ENCODE measurements at places on chromosomes 11 and 22. TPM values are rescaled to one million over a fixed set of nuclear protein-coding genes. Genes with fewer than 3 reads are reported as not detected.

AMPD3 gene
- 26.5 TPM for total RNA-seq

TP53I11 gene
- total RNA-seq, result 80.1 TPM

SUSD2 gene
- total RNA-seq, result 4.5 TPM

OR6A2 gene
- total RNA-seq, result 0.85 TPM

KCNJ1 gene
- not detected for total RNA-seq

OR5L1 gene
- not detected for total RNA-seq

ANKK1 gene
- 0.69 TPM for total RNA-seq

MMP8 gene
- total RNA-seq, result 120 TPM

OR5P2 gene
- not detected for total RNA-seq

SHANK3 gene
- total RNA-seq, result 83.5 TPM

OTOG gene
- not detected for total RNA-seq

PLEKHA7 gene
- total RNA-seq, result 10.8 TPM

MS4A12 gene
- not detected for total RNA-seq

CHRM4 gene
- 13.3 TPM for total RNA-seq

UQCR10 gene
- 60.2 TPM for total RNA-seq

SYCE3 gene
- total RNA-seq, result not detected

CCDC87 gene
- total RNA-seq, result 0.10 TPM

BARX2 gene
- total RNA-seq, result not detected

LRRC4C gene
- 8.9 TPM for total RNA-seq

SPTBN2 gene
- total RNA-seq, result 3.7 TPM

SMIM38 gene
- 0.92 TPM for total RNA-seq

CCDC86 gene
- total RNA-seq, result 10.3 TPM

ENTHD1 gene
- not detected for total RNA-seq

APOA4 gene
- not detected for total RNA-seq

TMEM126B gene
- total RNA-seq, result 32.5 TPM

AQP11 gene
- total RNA-seq, result 0.43 TPM

ST14 gene
- total RNA-seq, result 7.1 TPM

TSGA10IP gene
- not detected for total RNA-seq

TESMIN gene
- total RNA-seq, result 4.7 TPM

C11orf65 gene
- total RNA-seq, result 0.79 TPM

SNX32 gene
- total RNA-seq, result 0.77 TPM

All from spleen (tissue), 13 donors.